ENCODE measurements at places on chromosomes 16 and 17. TPM values are rescaled to one million over a fixed set of nuclear protein-coding genes. Genes with fewer than 3 reads are reported as not detected.

The ATP2A1 gene
- 0.64 TPM for total RNA-seq

GRCh38 chr17:80168371-80168770 is 1.5 kb upstream of the CARD14 start:
- no peaks in the 10 kb centered on the region for H3K4me1 ChIP-seq
- no peak overlapping the region for H3K4me3 ChIP-seq
- DNase-seq = no peak
- H3K27me3 ChIP-seq = peaks cover 13% of the 10 kb centered on the region

DNA sequence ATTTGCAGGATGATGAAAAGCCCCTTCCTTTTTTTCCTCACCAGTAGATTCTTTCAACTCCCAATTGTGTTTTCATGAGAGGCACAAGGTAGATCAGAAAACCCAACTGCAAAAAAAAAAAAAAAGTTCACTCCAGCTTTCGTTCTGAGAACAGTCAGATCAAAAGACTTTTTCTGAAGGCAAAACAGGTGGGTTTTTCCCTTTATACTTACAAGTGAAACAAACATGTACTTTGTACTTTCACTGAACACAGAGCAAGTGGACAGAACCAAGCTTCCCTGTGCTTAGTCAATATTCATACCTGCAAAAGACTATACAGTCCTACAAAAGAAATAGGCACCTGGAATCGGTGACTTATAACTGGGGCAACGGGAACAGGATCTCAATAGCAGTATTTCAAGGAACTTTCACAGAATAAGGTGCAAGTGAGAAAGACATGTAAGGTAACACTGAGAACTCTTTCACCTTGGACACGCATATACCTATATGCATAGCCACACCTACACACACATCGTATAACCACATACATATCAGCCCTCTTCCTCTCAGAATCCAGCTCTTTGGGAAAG is 54.1 kb downstream of the TOX3 start:
- H3K4me1 ChIP-seq = peaks cover 17% of the 10 kb centered on the region
- peaks cover 3% of the 10 kb centered on the region for H3K27me3 ChIP-seq
- DNase-seq = no peak
- H3K4me3 ChIP-seq = no peak overlapping the region
- no peaks in the 10 kb centered on the region for H3K36me3 ChIP-seq

- H3K36me3 ChIP-seq = peaks cover 26% of the 10 kb centered on the region
- no peaks in the 10 kb centered on the region for H3K4me1 ChIP-seq
- H3K27me3 ChIP-seq = no peaks in the 10 kb centered on the region
- no peak for DNase-seq
- no peak overlapping the region for H3K4me3 ChIP-seq
- no peak overlapping the region for H3K27ac ChIP-seq
Observed at GRCh38 chr16:82152196-82152595, 17.8 kb downstream of the MPHOSPH6 start.

The DNAAF8 gene
- total RNA-seq = 1.2 TPM

GRCh38 chr17:81993729-81994592 is 16.5 kb downstream of the ASPSCR1 start:
- DNase-seq = no peak
- H3K27ac ChIP-seq = no peak overlapping the region
- peaks cover 28% of the 10 kb centered on the region for H3K4me1 ChIP-seq
- peaks cover 10% of the 10 kb centered on the region for H3K36me3 ChIP-seq
- no peak overlapping the region for H3K4me3 ChIP-seq

GRCh38 chr17:76124582-76125390 is 16.3 kb downstream of the FOXJ1 start:
- H3K4me3 ChIP-seq = no peak overlapping the region
- H3K4me1 ChIP-seq = no peaks in the 10 kb centered on the region
- no peaks in the 10 kb centered on the region for H3K36me3 ChIP-seq
- DNase-seq = no peak
- peaks cover 19% of the 10 kb centered on the region for H3K27me3 ChIP-seq

The UTS2R gene
- total RNA-seq = not detected

DNA sequence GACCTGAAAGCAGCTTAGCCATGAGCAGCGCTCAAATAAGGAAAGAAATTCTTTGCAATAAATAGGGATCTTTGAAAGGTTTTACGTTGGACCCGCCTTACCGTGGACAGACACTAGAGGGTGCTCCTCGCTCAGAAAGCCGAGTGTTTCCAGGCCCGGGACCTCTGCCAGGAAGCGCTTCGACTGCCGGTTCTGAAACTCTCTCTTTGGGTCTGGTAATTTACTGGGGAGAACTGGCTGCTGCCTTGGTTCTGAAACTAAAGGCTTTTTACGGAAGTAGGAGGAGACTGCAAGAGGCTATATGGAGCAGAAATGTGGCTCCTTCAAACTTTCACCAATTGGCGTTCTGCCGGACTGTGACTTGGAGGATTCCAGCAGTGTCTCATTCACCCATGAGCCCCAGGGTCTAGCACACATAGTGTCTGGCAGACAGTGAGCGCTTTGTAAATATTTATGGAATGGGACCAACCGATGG is 45.6 kb upstream of the HOXB9 start:
- peak overlapping the region; percentile 68 for H3K4me3 ChIP-seq
- H3K27ac ChIP-seq = no peak overlapping the region
- DNase-seq = peak; percentile 88

GRCh38 chr16:50737420-50737959 is 4.4 kb upstream of the CYLD start:
- no peak for DNase-seq
- H3K4me3 ChIP-seq = no peak overlapping the region
- peaks cover 26% of the 10 kb centered on the region for H3K27me3 ChIP-seq
- H3K4me1 ChIP-seq = peaks cover 9% of the 10 kb centered on the region
- no peaks in the 10 kb centered on the region for H3K36me3 ChIP-seq

- no peak for DNase-seq
- H3K4me1 ChIP-seq = peaks cover 8% of the 10 kb centered on the region
- no peaks in the 10 kb centered on the region for H3K36me3 ChIP-seq
- peaks cover 48% of the 10 kb centered on the region for H3K27me3 ChIP-seq
- peak overlapping the region; percentile 32 for H3K4me3 ChIP-seq
Observed at GRCh38 chr16:30031477-30031918, 427 bp upstream of the TLCD3B start.

The SHCBP1 gene
- 5.8 TPM for total RNA-seq

DNA sequence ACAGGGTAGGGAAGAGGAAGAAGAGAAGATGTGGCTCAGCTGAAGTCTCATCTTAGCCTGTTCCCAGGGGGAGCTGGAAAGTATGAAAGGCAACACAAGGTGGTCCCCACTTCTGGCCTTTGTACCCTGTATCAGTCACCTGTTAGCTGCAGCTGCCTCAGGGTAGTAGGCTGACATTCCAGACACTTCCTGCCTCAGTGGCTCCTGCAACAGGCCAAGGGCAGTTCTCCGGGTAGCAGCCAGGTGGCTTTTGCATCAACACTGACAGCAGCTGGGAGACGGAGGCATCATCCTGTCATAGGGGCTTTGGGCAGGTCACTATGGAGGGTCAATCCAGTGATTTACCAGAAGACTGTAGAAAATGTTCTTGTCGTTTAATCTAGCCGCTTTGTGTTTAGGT is 124.0 kb downstream of the RGS9 start:
- H3K4me3 ChIP-seq = no peak overlapping the region
- H3K27me3 ChIP-seq = no peaks in the 10 kb centered on the region
- peaks cover 2% of the 10 kb centered on the region for H3K4me1 ChIP-seq

DNA sequence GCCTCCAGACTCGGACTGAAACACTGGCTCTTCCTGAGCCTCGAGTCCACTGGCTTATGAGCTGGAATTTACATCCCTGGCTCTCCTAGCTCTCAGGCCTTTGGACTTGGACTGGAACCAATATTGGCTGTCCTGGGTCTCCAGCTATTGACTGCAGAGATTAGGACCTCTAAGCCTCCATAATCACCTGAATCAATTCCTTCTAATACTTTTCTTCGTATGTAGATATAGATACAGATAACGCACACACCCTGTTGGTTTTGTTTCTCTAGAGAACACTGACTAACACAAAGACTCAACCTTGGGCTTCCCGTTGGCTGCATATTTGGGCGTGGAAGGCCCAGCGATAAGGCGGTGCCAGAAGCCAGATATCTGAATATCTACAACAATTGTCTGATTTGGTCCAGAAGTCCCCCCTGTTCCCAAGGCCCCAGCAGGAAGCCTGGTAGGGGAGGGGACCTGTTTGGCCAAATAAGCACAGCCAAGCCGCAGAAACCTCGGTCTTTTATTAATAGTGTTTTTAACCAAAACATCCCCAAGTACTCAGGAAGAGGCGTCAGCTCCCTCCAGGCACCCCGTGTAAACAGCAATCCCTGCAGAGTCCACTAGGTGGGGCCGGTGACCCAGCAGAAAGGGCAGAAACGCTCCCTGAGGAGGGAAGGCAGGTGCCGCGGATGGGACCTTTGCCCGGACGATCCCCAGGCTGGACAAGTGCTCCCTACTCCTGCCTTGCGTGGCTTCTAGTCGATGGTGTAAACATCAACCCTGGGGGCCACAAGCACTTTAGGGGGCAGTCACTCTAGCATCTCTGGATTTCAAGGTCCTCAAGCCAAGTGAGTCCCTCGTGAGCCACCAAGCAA is 57.0 kb downstream of the ABR start:
- peaks cover 21% of the 10 kb centered on the region for H3K4me1 ChIP-seq
- no peaks in the 10 kb centered on the region for H3K27me3 ChIP-seq
- peaks cover 6% of the 10 kb centered on the region for H3K36me3 ChIP-seq
- DNase-seq = no peak
- no peak overlapping the region for H3K27ac ChIP-seq

The GP1BA gene
- not detected for total RNA-seq

GRCh38 chr17:78601577-78602190 is 24.5 kb upstream of the DNAH17 start:
- no peaks in the 10 kb centered on the region for H3K36me3 ChIP-seq
- H3K4me1 ChIP-seq = peaks cover 30% of the 10 kb centered on the region
- H3K27me3 ChIP-seq = no peaks in the 10 kb centered on the region
- no peak overlapping the region for H3K27ac ChIP-seq
- H3K4me3 ChIP-seq = no peak overlapping the region

GRCh38 chr16:25501530-25502255 is 190.1 kb upstream of the HS3ST4 start:
- H3K27ac ChIP-seq = no peak overlapping the region
- H3K36me3 ChIP-seq = no peaks in the 10 kb centered on the region
- no peak overlapping the region for H3K4me3 ChIP-seq
- H3K4me1 ChIP-seq = no peaks in the 10 kb centered on the region
- no peaks in the 10 kb centered on the region for H3K27me3 ChIP-seq

DNA sequence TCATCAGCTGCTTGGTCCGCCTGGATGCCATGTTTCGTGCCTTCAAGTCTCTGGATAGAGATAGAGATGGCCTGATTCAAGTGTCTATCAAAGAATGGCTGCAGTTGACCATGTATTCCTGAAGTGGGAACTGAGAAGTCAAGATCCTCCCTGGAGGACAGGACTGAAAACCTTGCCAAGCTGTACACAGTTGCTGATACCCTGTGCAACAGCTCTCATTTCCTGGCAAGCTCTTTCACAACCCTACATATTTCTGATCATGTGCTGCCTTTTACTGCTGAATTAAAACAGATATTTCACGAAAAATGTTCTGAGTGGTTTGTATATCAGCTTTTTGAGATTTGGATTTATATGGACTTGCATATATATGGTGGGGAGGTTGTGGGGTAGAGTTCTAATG is 898 bp downstream of the CAPNS2 start:
- peaks cover 3% of the 10 kb centered on the region for H3K36me3 ChIP-seq
- no peak overlapping the region for H3K4me3 ChIP-seq
- peaks cover 39% of the 10 kb centered on the region for H3K4me1 ChIP-seq
- H3K27me3 ChIP-seq = no peaks in the 10 kb centered on the region
- DNase-seq = no peak
- peak overlapping the region; percentile 53 for H3K27ac ChIP-seq

The SMPD3 gene
- total RNA-seq = not detected

DNA sequence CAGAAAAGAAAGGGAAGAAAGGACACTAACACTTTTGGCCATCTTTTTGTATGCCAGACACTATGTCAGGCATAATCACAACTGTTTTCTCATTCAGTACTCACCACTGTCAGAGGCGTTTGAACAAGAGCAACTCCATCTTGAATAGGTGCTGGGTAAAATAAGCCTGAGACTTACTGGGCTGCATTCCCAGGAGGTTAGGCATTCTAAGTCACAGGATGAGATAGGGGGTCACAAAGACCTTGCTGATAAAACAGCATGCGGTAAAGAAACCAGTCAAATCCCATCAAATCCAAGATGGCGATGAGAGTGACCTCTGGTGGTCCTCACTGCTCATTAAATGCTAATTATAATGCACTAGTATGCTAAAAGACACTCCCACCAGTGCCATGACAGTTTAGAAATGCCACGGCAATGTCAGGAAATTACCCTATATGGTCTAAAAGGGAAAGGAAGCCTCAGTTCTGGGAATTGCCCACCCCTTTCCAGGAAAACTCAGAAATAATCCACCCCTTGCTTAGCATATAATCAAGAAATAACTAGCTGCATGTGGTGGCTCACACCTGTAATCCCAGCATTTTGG is 14.9 kb upstream of the LYRM9 start:
- H3K4me1 ChIP-seq = peaks cover 2% of the 10 kb centered on the region
- H3K4me3 ChIP-seq = no peak overlapping the region
- no peaks in the 10 kb centered on the region for H3K36me3 ChIP-seq
- H3K27me3 ChIP-seq = peaks cover 21% of the 10 kb centered on the region
- DNase-seq = no peak

GRCh38 chr16:88698646-88699045 is 7.6 kb downstream of the RNF166 start:
- no peak overlapping the region for H3K27ac ChIP-seq
- no peak overlapping the region for H3K4me3 ChIP-seq
- peaks cover 11% of the 10 kb centered on the region for H3K4me1 ChIP-seq
- H3K27me3 ChIP-seq = no peaks in the 10 kb centered on the region
- H3K36me3 ChIP-seq = peaks cover 4% of the 10 kb centered on the region

The AARS1 gene
- 297 TPM for total RNA-seq

- H3K4me3 ChIP-seq = no peak overlapping the region
- H3K4me1 ChIP-seq = no peaks in the 10 kb centered on the region
- H3K36me3 ChIP-seq = peaks cover 11% of the 10 kb centered on the region
- H3K27me3 ChIP-seq = no peaks in the 10 kb centered on the region
Observed at GRCh38 chr17:64081802-64082799, 47.8 kb downstream of the ERN1 start.

DNA sequence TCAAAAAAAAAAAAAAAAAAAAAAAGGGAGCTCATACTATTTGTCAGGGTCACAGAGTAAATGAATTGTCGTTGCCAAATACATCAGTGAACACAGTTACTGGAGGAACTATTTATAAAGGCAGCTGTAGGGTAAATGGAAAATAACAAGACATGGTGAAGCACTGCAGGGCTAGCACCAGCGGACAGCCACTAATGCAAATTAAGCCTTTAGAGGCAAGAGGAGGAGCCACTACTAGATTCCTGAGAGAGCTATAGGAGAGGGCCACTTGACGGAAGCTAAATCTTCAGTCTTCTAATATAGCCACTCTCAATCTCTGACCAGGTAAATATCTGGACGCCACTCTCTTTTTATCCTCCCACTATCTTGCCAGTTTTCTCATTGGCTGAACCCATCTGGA is 801.2 kb upstream of the GOT2 start:
- H3K36me3 ChIP-seq = no peaks in the 10 kb centered on the region
- H3K4me3 ChIP-seq = no peak overlapping the region
- H3K4me1 ChIP-seq = peaks cover 1% of the 10 kb centered on the region
- H3K27me3 ChIP-seq = peaks cover 2% of the 10 kb centered on the region

GRCh38 chr17:69779378-69780214 is 295.4 kb upstream of the KCNJ16 start:
- no peaks in the 10 kb centered on the region for H3K36me3 ChIP-seq
- peaks cover 21% of the 10 kb centered on the region for H3K4me1 ChIP-seq
- DNase-seq = no peak
- H3K4me3 ChIP-seq = no peak overlapping the region
- no peaks in the 10 kb centered on the region for H3K27me3 ChIP-seq
- peak overlapping the region; percentile 84 for H3K27ac ChIP-seq
